Peyer's patch (tissue), 4 donors: ENCODE measurements at places on chromosomes 6 and 20. TPM values are rescaled to one million over a fixed set of nuclear protein-coding genes. Genes with fewer than 3 reads are reported as not detected.

GRCh38 chr6:22667855-22668254 is 98.5 kb downstream of the HDGFL1 start:
- no peak for DNase-seq

DNA sequence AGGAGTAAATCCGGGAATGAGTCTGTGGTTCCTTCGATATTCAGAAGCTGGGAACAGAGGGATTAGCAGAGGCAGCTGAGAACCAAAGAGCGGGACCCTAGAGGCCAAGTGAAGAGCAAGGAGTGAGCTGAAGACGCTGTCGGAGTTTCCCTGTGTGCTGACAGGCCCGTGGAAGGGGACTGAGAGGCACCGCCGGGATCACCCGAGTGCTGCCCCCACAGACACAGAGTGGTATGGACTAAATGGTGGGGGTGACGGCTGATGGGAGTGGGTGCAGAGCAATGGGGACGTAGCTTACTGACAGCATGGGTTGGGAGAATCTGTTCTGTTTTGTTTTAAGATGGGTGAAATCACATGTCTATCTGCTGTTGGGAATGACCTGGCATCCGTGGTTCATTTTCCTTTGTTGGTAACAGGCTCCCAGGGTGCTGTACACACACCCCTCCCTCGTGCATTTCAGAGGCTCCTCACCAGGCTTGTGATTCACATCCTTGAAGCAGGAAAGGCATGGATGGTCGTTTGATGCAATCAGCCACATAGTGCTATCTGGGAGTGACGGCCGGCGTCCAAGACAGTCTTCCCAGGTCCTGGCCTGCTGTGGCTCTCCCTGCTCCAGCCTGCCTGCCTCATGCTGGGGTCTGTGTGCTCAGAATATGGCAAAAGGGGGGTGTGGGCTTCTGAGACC is 97.4 kb downstream of the THBS2 start:
- DNase-seq = no peak

Gene PHACTR3
- total RNA-seq = 14.9 TPM

Gene TCF21
- total RNA-seq = 3.0 TPM

Gene EIF6
- total RNA-seq = 153 TPM

Gene SLX4IP
- 8.3 TPM for total RNA-seq
